ENCODE measurements at places on chromosomes 13 and 19.
A peak's percentile ranks its signal among the peaks of the same experiment; 100 is the strongest.

- no peak for DNase-seq
Measured at GRCh38 chr13:98239162-98240076, 62.4 kb upstream of the RNF113B start.

DNA sequence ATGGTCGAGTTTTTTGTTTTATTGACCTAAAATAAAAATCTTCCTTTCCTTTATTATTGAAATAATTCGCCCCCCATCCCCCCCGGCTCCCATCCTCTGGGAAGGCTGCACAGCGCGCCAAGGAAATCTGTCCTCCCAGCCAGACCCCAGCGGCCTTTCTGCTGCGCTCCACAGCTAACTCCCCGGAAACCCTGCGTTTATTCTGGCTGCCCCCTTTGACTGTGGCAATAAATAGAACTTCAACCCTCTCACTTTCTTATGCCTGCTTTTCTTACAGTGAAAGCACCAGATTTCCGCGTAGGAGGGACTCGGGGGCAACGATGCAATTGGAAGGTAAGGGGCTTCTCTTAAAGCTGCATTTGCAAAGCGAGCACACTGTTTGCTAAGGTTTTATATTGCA lies 9.7 kb upstream of the C19orf12 start:
- DNase-seq: no peak

DNA sequence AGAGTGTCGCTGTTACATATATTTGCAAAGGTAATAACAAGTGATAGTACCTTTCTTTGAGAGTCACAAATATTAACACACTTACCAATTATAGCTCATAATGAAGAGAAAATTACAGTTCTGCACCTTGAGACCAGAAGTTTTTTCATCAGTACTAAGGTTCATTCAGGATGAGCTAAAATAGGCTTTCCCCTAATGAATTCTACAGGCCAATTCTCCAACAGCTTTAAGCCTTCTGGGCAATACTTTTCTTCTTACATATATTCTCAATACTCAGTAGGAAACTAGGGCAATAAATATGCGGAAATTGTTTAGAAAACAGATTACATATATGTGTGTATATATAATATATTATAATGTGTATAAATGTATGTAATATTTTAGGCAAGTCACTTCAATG lies 2672.8 kb upstream of the PCDH20 start:
- no peak for DNase-seq

DNA sequence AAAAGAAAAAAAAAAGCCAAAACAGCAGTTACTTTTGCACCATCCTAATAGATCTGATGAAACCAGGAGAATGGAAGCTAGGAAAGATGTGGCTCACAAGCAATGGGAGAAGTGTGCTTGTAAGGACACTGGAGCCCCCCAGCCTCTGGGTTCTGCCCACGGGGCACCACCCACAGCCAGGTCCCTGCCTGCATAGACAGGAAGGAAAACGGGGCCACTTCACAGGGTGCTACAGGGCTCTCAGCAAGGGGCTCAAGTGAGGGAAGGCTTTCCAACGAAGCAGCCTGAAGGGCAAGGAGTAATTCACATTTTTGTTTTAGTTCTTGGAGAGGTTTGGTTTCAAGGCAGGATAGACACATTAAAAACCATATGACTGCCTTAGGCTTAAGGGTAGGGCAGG lies 42.7 kb downstream of the BRD4 start:
- no peak for DNase-seq

- DNase-seq: no peak
Measured at GRCh38 chr13:109680288-109680687, 106.1 kb downstream of the IRS2 start.

DNA sequence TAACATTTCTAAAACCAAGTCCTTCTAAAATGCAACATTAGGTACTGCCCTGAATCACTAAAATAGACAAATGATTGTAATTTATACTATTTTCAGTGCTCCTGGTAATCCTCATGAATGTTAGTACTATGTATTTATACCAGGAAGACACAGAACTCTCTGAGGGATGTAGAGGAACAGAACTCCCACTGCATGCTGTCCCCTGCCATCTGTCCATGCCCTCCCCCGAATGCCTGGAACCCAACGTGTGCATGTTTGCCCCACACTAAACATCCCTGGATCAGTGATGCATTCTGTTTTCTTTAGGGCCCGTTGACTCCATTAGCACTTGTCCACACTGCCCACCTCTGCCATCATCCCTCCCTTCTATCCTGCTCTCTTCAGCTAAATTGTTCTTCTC lies 26.5 kb downstream of the ENOX1 start:
- DNase-seq: no peak

DNA sequence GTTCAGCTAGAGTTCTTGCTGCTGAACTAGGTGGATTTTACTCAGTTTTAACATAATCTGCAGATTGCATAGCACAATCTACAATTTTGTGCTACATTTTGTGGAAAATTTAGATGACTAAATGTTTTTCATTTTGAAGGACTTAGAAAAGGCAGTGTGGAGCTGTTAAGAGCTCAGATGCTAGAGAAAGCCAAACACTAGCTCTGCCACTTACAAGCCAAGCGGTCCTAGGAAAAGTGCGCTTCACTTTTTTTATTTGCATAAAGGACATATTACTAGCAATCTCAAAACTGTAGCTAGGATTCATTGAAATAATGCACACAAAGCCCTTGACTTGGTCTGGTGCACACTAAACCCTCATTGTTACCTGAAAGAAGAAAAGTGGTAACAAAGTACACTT lies 8.1 kb upstream of the CSNK1A1L start:
- DNase-seq: no peak

DNA sequence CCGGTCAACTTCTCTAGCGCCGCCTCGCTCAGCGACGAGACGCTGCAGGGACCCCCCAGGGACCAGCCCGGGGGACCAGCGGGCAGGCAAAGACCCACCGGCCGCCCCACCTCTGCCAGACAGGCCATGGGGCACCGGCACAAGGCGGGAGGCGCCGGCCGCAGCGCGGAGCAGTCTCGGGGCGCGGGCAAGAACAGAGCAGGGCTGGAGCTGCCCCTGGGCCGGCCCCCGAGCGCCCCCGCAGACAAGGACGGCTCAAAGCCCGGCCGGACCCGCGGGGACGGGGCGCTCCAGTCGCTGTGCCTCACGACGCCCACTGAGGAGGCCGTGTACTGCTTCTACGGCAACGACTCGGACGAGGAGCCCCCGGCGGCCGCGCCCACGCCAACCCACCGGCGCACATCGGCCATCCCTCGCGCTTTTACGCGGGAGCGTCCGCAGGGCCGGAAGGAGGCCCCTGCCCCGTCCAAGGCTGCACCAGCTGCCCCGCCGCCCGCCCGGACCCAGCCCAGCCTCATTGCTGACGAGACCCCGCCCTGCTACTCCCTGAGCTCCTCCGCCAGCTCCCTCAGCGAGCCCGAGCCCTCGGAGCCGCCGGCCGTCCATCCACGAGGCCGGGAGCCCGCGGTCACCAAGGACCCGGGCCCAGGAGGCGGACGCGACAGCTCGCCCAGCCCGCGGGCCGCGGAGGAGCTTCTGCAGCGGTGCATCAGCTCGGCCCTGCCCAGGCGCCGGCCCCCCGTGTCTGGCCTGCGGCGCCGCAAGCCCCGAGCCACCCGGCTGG lies 11.3 kb downstream of the C19orf25 start:
- no peak for DNase-seq

- no peak for DNase-seq
Measured at GRCh38 chr19:5976768-5977167, 1.2 kb downstream of the RANBP3 start.

DNA sequence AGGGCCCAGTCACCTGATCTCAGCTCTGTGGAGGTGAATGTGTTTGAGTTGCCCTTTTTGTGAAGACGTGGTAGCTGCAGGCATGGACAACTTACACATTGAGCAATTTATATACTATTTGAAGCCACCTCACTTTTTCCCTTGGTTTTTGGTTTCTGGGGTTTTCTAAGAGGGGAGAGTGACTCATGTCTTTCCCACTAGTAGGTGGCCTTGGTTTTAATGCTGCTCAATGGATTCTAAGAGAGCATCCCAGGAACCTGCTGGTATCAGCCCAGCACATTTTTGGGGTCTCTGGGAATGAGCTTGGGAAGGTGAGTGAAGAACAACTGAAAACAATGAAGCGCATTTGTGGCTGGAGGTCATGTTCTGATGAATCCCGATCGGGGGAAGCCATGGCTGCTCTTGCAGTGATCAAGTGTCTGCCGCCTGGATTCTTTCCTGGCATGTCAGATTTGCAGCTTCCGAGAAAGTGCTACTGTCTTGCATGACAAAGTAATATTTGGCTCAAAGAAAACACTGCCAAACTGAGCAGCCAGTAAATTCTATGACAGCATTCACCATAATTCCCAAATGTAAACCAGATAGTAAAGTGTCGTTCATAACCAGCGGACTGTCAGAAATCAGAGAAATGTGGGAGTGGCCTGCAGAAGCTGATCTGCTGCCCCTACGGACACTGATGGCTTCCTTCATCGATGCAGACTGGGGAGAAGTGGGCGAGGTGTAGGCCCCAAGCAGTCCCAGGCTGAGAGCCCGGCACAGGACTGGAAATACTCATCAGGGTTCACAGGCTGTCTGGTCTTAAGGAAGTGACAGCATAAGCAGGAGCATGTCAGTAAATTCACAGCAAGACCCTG lies 98.7 kb downstream of the COL4A2 start:
- DNase-seq: no peak

DNA sequence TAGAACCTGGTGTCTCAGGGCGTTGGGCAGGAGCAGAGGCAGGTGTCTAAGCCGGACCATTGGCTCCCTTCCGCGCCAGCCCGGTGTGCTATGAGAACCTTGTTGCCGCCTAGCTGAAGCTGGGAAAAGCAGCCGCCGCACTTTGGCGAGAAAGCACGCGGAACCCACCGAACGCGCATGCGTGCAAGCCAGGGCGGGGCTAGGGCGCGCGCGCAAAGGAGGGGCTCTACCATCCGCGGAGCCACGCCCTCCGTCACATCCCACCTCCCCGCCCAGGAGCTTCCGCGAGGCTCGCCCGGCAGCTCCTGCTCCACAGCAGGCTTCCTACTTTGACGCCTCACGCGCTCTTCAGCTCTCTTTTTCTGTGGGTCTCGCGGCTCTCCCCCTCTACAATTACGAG lies 51.3 kb downstream of the WDR87 start:
- no peak for DNase-seq

GRCh38 chr13:20175907-20176652 lies 15.2 kb upstream of the GJA3 start:
- no peak for DNase-seq

DNA sequence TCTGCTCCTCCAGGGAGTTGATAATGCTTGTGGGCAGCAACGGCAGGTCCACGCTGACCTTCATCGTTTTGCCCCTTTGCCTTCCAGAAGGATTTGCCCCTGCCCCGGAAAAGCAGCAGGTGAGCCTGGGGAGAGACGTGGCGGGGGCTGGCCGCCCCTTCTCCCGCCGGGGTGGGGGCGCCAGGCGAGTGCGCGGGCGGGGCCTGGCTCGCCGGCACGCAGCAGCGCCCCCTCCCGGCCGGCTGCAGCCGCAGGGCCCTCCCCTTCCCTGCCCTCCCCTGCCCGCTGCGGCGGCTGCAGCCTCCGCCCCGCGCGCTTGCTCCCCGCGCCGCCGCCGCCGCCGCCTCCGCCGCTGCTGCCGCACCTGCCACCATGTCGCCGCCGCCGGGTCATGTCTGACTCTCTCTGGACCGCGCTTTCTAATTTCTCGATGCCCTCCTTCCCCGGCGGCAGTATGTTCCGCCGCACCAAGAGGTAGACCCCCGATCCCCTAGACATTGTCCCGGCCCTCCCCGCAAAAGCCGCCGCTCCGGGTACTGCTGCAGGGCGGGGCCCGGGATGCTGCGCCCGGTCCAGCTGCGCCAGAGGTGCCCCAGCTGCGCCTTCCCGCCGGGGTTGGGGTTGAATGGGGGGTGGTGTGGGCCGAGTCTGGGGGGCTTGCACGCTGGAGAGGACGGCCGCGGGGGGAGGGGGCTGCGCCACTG lies at the start of gene MAST1:
Gene MAST1, plus strand, starts transcription at position 334 of the 704 bp plus-strand sequence. Its CDS starts 58 bp downstream, at position 392.
- peak; percentile 19 for DNase-seq

DNA sequence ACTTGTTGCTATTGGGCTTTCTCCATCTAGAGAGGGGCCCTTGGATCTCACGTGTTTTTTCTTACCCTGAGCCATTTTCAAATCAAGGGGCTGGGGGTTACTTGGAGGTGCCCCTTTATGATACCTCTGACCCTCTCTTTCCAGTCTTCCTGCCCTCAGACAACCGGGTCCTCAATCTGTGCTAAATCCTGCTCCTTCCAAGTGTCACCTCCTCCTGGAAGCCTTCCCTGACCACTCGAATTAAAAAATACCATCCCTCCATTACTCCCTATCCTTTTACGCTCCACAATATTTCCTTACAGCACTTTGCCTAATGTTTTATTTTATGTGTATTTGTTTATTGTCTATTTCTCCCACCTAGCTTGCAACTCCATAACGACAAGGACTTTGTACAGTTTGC lies 3.3 kb downstream of the KLK8 start:
- DNase-seq: no peak

- no peak for DNase-seq
Measured at GRCh38 chr13:75656425-75656989, 20.4 kb downstream of the LMO7 start.

DNA sequence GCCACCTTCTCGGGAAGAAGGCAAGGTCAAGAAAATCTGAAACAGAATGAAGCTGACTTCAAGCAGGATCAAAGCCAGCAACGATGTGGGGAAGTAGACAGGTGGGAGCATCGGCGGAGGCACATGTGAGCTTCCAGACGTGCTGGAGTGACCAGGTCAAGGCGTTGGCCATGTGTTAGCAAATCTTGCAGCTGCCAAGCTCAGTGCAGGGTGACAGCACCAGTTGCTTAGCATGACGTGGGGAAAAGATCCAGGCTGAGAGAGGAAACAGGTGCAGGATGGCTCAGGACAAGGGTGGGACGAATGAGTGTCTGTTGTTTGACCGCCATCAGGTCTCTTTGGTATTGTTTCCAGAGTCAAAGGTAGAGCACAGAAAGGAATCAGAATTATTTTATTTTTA lies 92.3 kb downstream of the TNFSF13B start:
- no peak for DNase-seq

GRCh38 chr19:38838986-38839761 lies 7.6 kb upstream of the ECH1 start:
- DNase-seq: no peak
